ENCODE measurements at places on chromosomes 12 and 14.

DNA sequence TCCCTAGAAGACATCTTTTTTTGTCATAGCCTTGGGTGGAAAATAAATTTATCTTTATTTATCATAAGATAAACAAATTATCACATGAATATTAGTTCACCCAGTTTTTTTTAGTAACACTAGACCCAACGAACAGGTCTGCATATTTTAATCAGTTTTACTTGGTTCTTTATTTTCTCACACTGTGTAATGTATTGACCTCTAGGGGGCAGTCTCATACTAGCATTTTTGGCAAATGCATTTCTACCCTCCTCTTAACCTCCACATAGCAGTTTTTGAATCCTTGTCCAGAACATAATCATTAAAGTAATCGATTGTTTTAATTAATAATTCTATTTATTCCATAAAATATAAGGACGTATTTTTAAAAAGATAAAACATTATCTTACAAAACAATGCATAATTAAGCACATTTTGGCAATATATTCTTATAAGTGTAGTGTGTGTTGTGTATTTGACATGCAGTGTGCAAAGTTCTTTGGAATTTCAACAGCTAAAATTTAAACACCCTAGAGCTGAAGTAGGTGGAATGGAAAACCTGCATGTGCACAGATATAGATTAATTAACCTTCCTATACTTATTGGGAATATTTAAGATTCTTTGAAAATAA, 31.6 kb upstream of the PTPRQ start:
- DNase-seq: no peak

- no peak for DNase-seq
Measured at GRCh38 chr14:70662080-70662479, 20.4 kb downstream of the TTC9 start.

GRCh38 chr14:75318353-75318752, 39.7 kb downstream of the FOS start:
- no peak for DNase-seq

DNA sequence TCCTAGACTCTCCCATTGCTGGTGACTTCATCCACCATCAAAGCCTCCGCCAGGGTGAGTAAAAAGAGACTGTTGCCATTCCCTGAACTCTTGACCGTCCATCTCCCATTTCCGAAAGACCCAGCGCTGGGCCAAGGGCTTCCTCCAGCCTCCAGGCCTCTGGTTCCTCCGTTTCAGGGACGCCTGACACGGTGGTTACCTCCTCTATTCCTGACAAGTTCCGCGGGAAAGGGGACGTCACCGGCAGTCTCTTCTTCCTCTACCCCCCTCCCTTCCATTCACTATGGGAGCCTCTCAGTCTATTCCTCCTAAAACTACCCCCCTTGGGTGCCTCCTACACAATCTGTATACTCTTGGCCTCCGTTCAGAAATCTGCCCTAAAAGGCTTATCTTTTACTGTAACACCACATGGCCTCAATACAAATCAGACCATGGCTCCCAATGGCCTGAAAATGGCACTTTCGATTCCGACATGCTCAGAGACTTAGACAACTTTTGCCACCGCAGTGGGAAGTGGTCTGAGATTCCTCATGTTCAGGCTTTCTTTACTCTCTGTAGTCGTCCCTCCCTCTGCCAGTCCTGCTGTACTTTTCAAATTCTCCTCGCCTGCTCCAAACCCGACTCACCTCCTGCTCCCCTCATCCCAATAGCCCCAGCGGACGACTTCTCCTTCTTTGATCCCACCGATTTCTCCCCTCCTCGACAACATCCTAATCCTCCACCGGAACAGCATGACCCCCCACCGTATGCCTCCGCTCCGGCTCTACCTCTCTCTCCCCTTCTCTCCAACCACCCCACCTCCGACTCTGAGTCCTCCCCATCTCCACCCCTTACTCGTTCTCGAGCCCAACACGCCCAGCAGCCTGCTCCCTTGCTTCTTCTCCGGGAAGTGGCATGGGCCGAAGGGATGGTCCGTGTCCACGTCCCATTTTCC, 70.4 kb downstream of the MOK start:
- DNase-seq: no peak

DNA sequence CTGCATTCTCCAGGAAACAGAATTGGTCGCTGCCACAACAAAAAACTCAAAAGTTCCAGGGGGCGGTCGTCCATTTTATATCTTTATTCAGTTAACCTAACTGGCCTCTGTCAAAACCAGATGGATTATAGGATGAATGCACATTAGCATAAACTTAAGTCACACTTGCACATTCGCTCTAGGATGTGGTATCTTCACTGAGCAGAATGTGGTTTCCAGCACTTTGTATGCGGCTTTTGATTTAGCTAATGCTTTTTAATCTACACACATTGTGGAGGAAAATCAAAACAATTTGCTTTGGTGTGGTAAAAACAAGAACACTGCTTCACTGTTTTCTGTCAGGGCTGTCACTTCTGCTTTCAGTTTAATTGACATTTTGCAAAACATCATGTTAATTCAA, 4.5 kb downstream of the TAS2R50 start:
- no peak for DNase-seq

GRCh38 chr12:49794021-49794420, 34.2 kb downstream of the NCKAP5L start:
- DNase-seq: no peak

- DNase-seq: no peak
Measured at GRCh38 chr12:121778567-121779421, 14.7 kb downstream of the RHOF start.

DNA sequence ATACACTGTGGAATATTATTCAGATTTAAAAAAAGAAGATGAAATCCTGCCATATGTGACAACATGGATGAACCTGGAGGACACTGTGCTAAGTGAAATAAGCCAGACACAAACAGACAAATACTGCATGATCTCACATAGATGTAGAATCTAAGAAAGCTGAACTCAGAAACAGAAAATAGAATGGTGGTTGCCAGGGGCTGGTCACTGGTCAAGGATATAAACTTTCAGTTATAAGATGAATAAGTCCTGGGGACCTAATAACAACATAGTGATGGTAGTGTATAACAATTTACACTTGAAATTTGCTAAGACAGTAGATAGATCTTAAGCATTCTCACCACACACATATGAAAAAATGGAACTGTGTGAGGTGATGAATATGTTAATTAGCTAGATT, 161.3 kb upstream of the TMCC3 start:
- DNase-seq: no peak

DNA sequence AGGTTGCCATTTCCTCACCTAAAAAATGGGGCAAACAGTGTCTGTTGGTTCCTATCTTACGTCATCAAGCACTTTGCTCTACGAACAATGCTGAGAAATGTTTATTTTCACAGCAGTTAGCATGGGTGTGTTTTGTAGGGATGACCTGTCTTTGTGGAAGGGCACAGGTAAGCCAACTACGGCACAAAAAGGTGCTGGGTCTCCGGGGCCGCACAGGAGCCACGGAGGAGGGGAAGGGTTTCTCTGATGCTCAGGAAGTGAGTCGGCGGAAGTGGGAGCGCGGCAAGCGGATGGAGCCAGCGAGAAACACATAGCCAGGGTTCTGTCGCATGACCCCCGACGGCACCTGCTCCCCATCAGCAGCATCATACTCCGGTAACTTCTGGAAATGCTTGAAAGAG, 65.6 kb upstream of the TCL1B start:
- DNase-seq: no peak

GRCh38 chr12:20561871-20562270, 133.3 kb upstream of the SLCO1C1 start:
- no peak for DNase-seq

GRCh38 chr12:101884174-101884573, 6.8 kb downstream of the DRAM1 start:
- DNase-seq: no peak

GRCh38 chr14:101601606-101602465, 40.5 kb downstream of the DIO3 start:
- DNase-seq: peak; percentile 3

GRCh38 chr12:109277899-109278762, 31.0 kb downstream of the FOXN4 start:
- no peak for DNase-seq

DNA sequence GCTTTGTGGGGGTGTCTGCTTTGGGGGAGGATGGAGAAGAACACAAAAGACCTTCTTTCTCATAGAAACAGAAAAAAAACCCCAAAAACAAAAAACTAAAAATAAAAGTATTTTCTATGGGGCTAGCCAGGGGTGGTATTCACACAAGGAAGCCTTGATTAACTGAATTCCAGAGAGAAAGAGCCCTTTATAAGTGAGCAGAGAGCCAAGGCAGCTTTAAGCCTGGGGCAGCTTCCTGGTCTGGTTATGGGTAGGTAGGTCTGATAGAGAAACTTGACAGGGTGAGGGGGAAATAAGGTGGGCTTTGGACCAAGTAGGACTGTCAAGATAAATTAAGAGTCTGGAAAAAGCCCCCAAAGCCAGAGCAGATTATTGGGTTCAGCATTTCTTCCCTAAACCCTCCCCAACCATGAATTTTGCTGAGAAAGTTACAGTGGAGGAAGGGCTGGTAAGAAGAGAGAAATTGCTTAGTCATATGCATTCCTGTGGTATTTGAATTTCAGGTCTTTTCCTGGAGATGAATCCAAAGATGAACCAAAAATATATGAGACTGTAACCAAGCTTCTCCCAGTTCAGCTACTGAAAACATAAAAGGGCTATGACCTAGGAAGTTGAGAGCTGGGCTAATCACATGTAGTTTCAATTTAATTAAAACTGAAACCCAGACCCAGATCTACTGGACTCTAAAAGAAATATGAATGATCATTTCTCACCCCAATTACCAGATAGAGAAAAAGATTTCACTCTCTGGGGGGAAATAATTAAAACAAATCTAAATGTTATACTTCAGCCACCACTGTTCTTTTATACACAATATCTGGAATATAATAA, 144.8 kb downstream of the TBC1D30 start:
- DNase-seq: no peak

DNA sequence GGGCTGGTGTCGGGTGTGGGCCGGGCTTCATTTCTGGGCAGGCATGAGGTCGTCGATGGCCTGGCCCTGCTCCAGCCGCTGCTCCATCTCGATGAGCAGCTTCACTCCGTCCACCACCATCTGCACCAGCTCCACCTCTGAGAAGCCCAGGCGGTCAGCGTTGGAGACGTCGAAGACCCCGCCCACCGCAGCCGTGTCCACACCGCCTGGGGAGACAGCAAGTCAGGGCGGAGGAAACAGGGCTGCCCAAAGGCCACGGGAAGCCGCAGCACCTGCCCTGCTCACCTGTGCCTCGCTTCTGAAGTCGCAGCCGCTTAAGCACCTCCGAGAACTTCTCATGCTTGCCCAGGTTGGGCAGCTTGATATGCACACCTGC, 2.8 kb downstream of the CKB start:
- no peak for DNase-seq

DNA sequence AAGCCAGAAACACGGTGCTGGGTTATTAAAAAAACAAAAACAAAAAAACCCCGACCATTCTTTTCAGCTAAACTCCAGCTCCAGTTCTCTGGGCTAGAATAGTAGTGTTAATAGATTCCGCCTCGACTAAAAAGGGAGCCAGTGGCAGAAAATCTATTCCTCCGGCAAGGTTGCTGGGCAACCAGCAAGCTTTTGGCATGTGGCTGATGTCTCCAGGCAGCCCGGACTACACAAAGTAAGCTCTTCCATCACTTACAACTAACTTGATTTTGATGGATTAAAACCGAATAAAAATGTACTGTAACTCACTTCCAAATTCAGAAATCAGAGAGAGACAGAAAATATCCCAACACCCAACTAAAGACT, 126.4 kb upstream of the FOXN3 start:
- no peak for DNase-seq

GRCh38 chr14:77746064-77746702, 14.8 kb downstream of the SNW1 start:
- no peak for DNase-seq

DNA sequence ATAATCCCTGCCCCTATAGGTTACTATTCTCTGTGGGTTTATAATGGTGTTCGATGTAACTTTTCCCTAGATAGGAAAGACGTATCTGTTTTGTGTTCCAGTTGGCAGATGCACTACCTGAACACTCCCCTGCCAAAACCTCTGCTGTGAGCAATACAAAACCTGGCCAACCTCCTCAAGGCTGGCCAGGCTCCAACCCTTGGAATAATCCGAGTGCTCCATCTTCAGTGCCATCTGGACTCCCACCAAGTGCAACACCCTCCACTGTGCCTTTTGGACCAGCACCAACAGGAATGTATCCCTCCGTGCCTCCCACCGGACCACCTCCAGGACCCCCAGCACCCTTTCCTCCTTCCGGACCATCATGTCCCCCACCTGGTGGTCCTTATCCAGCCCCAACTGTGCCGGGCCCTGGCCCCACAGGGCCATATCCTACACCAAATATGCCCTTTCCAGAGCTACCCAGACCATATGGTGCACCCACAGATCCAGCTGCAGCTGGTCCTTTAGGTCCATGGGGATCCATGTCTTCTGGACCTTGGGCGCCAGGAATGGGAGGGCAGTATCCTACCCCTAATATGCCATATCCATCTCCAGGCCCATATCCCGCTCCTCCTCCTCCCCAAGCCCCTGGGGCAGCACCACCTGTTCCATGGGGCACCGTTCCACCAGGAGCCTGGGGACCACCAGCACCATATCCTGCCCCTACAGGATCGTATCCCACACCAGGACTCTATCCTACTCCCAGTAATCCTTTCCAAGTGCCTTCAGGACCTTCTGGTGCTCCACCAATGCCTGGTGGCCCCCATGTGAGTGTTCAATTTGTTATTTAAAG, 11.3 kb downstream of the MAPK1IP1L start:
- DNase-seq: no peak

- no peak for DNase-seq
Measured at GRCh38 chr14:45972416-45972815, 679.2 kb downstream of the RPL10L start.

DNA sequence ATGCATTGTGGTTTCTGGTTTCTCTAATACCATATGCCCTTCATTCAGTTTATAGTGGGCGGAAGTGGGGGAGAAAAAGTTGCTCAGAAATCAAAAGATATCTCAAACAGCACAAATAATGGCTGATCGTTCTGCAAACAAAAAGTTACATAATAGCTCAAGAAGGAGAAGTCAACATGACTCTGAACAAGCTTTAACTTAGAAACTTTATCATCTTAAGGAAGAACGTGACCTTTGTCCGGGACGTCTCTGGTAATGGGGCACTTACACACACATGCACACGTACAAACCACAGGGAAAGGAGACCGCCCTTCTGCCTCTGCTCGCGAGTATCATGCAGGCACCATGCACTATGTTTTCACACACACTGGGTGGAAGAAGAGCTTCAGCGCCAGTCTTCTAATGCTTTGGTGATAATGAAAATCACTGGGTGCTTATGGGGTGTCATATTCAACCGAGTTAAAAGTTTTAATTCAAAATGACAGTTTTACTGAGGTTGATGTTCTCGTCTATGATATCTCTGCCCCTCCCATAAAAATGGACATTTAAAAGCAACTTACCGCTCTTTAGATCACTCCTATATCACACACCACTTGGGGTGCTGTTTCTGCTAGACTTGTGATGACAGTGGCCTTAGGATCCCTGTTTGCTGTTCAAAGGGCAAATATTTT, 4.7 kb downstream of the FOS start:
- no peak for DNase-seq

GRCh38 chr12:79250960-79251755, 386.6 kb downstream of the SYT1 start:
- no peak for DNase-seq

- DNase-seq: no peak
Measured at GRCh38 chr12:9794484-9795093, 32.7 kb upstream of the KLRF1 start.
